ENCODE measurements at places on chromosomes 12 and 14.

DNA sequence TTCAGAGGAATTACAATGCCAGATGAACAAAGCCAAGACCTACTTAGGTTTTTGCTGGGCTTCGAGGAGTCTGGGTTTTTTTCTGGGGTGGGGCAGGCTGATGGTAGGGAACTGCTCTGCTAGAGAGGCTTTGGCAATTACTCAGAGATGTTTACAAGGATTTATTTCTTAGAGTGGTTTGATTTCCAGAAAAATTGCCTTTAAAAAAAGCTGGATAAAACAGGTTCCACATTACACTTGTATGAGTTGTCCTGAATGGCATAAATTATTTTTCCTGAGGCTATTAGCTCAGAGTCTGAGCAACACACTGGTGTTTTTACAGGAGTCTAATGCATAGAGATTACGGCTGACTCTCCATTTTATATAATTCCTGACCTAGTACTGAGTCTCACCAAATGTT, 118.5 kb upstream of the FRMD6 start:
- DNase-seq: no peak

GRCh38 chr14:68797121-68797670, 4.3 kb upstream of the ZFP36L1 start:
- no peak for DNase-seq

- DNase-seq: no peak
Observed at GRCh38 chr12:85874031-85874461, at the start of gene NTS. NTS (plus strand) TSS chr12:85874295; CDS start chr12:85874404, 109 bp downstream.

GRCh38 chr12:23028158-23028802, 403.3 kb downstream of the ETNK1 start:
- no peak for DNase-seq

DNA sequence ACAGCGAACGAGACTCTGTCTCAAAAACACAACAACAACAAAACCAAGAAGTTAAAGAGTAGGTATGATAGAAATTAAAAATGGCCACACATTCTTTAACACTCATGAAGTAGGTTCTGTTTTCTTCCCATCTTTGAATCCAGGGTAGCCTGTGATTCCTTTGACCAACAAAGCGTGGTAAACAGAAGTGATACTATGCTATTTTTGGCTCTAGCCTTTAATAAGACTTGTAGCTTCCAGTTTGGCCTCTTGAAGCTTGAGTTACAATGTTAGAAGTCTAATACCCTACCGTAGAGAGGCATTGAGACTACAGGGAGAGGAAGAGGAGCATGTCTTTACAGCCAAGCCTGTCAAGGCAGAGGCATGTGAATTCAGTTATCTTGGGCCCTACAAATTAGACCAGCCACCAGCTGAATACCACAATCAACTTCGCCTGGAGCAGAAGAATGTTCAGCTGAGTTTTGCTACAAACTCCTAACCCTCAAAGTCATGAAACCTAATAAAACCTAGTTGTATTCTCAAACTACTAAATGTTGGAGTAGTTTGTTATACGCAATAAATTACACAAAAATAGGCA, 4.9 kb upstream of the NEMF start:
- no peak for DNase-seq

- DNase-seq: no peak
Observed at GRCh38 chr12:110785240-110785639, 42.5 kb upstream of the PPP1CC start.

DNA sequence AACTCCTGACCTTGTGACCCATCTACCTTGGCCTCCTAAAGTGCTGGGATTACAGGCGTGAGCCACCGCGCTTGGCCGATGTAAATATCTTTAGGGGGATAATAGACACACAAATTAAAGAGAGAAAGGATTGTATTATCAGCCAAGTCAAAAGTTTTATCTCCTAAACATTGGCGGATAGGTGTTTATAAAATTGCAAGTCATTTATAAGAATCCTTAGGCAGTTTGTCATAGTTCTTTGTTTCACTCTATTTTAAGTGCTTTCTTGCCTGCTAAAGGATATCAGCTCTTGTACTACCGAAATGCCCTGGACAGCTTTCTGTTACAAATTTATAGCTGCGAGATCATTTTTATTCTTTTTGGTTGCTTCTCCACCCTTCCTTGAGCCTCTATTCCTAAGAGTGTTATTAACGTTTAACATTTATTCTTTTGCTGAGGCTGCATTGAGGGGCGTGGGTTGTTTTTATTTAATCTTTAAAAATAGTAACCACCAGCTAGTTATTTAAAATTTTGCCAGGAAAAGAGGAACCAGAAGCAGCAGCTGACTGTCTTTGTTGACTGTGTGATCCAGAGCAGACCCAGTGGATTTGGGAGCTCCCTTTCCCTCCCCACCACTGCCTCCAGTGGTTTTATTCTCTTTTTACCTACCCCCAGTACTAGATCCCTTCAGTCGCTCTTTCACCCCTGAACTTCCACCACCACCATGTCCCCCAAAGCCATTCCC, 106.4 kb downstream of the DIP2B start:
- no peak for DNase-seq

DNA sequence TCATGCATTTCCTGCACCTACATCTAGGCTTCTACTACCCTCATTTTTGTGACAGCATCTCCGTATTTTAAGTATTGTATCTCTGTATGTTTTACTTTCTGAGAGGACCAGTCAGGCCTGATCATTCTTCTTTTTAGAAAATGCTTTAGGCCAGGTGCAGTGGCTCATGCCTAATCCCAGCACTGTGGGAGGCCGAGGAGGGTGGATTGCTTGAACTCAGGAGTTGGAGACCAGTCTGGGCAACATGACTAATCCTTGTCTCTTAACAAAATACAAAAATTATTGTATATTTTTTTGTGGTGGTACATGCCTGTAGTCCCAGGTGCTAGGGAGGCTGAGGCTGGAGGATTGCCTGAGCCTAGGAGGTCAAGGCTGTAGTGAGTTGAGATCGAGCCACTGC, 36.9 kb downstream of the PACS2 start:
- no peak for DNase-seq

DNA sequence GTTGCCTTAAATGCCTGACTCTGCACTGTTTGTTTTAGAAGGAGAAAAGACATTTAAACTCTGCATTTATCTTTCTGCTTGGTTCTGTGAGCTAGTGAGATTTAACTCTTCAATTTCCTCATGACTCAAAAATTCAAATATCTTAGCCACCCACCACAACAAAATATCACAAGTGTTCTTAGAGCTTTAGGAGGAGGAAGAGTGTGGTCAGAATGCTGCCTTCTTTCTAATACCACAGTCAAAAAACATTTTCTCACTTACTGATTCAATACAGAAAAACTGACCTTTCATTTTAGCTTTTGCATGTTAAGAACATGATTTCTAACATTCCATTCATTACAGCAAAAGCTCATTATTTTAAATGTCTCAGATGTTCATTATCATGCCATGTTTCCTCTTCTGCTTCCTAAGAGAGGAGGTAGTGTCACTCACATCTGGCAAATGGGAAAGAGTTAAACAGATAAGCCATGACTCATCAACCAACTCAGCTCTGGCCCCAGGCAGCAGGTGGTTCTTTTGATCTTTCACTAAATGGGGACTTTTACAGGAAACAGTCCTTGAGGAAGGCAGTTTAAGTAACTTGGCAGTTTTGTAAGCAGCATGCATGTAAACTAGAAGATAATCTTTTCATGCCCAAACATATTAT, 56.4 kb upstream of the RNU6-8 start:
- DNase-seq: no peak

DNA sequence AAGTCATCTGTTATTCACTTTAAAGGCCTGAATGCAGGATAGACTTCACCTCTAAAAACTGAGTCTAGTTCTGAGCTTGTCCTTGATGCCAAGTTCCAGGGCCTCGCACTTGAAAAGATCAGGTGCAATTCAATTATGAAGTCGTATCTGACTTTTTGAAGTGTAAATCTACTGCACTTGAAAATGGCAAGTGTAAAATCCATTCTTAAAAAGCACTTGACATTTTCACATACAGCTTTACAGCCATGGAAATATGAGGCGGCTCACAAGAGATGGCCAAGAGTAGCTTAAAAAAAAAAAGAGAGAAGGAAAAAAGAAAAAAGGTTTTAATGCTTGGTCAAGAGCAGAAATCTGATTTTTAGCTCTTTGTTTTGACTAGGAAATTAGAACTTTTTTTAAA, 172.5 kb downstream of the GXYLT1 start:
- DNase-seq: no peak

DNA sequence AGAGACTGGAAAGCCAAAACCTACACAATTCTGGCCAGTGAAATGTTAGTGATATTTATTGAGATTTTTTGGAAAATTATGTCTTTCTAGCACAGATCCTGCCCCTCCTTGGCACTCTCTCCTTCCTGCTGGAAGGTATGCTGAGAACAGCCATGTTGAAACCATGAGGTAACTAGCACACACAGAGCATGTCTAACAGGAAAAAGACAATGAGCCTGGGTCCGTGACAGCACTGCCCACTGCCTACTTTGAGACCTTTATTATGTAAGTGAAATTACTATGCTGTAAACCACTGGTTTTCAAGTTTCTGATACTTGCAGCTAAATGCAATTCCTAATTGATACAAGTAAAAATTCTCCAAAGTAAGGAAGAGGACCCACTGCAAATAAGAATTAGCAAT, 81.6 kb upstream of the SINHCAF start:
- no peak for DNase-seq

DNA sequence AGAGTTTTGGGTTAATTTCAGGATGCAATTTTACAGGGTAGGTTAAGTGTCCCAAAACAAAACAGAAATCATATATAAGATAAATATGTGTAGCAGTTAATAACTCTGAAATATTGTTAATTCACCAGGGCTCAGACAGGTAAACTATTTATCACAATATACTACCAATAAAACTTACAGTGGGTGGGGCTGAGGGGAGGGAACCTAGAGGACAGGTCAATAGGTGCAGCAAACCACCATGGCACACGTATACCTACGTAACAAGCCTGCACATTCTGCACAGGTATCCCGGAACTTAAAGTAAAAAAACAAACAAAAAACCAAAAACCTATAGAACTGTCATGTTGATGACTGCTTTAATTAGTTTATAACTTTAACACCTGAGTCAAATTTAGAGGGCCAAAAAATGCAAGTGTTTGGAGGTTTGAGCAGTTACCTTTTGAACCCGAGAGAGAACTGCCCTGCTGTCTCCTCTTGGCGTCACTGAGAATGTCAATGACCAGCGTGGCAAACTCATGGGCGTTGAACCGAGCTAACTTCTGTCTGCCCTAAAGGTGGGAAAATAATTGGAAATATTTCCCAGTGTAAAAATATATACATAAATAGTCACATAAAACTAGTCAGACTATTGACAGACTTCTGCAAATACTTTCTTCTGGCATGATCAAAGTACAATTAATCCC, 36.6 kb downstream of the GIT2 start:
- DNase-seq: no peak

DNA sequence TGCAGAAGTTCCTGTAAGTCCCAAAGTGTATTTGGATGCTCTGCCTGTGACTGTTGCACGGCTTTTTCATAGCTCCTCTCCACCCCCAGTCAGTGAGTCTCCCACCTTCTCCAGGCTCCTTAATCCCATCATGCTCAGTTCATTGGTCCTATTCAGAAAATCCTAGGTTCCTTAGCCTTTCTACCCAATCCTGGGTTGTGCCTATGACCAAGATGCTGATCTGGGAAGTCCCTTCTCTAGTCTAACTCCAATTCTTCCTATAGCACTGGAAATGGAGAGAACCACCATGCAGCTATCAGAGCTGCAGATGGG, 7.7 kb downstream of the CISTR start:
- no peak for DNase-seq

DNA sequence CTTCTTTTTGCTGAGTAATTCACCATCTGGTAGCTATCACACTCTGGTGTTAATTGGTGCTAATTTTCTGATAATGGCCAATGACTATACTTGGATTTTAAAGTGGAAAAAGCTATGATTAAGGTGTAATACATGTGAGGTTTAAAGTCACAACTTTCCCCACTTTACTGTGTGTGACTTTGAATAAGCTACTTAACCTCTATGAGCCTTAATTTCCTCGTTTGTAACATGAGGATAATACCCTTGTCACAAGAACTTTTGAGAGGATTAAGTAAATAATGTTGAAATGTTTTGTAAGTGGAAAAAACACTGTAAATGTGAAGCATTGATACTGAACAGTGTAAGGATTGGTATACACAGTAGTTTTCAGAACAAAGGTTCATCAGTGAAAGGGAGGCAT, 65.3 kb downstream of the MSRB3 start:
- no peak for DNase-seq

GRCh38 chr14:64465831-64466554, 694 bp downstream of the AKAP5 start:
- peak; percentile 35 for DNase-seq

DNA sequence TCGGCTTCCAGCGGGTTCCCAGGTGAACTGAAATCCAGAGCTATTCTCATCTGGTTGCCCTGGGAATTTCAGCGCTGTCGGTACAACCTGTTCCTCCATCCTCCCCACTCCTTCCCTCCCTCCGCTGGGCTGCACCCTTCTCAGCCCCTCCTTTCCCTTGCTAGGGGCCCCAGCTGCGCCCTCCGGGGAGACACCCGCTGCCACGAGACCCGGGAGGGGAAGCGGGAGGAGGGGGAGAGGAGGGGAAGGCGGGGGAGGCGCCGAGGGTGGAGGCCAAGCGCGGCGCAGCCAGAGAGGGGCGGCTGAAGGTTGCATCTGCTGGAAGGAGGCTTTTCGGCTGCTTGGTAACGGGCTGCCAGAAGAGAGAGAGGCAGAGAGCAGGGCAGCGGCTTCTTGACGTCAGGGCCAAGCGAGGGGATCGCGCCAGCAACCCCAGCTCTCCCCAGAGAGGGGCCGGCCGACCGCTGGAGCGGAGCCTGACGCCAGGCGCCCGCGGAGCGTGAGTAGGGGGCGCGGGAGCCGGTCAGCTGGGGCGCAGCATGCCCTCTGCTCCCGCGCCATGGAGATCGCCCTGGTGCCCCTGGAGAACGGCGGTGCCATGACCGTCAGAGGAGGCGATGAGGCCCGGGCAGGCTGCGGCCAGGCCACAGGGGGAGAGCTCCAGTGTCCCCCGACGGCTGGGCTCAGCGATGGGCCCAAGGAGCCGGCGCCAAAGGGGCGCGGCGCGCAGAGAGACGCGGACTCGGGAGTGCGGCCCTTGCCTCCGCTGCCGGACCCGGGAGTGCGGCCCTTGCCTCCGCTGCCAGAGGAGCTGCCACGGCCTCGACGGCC, at the start of gene KCNA5:
KCNA5 (plus strand) TSS at position 291 of the 831 bp plus-strand sequence; CDS start at position 560, 269 bp downstream.
- DNase-seq: peak; percentile 73

DNA sequence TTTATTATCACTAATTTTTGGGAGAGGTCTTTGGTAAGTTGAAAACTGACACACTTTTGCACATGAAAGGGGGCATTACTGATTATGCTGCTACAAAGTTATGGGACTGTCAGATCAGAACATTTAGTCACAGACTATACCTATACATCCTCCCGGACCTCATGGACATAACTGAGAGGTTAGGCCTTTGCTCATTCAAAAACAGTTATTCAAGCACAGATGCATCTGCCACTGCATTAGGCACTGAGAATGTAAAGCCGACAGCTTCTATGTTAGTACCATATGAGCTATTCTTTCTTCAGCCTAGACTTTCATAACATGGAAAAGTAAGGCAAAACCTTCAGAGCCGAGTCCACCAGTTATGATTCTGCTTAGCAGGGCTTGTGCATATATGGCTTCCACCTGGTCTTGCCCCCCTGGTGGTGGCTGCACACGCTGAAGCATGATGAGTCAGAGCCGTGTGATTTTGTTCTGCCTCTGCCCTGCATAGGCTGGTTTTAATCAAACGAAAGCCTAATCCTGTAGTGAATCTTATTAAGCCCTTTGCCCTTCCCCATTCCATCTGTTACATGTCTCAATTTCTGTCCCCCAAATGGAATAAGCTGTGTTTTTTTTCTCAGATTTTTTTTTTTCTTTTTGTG, 21.8 kb upstream of the RNU6-8 start:
- no peak for DNase-seq
